ENCODE measurements at places on chromosomes 1 and 21.

GRCh38 chr1:206446688-206447421 is 23.4 kb upstream of the IKBKE start:
- DNase-seq, result no peak

DNA sequence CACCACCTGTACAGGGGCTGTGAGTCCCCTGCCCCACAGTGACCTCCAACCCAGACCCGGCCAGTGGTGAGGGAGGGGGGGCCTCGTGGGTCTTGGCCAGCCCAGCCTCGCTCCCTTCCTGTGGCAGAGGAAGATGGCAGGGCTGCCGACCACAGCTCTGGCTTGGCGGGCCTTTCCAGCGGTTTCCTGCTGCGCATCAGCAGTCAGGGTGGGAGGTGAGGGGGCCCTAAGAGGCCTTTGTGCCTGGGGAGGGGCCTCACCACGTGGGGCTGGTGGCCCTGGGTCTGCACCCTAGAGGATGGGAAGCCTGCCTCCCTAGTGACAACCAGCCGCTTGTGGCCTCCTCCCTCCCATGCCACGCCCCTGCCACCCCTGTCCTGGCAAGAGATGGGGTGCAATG is 72.6 kb upstream of the ARHGEF16 start:
- no peak for DNase-seq

DNA sequence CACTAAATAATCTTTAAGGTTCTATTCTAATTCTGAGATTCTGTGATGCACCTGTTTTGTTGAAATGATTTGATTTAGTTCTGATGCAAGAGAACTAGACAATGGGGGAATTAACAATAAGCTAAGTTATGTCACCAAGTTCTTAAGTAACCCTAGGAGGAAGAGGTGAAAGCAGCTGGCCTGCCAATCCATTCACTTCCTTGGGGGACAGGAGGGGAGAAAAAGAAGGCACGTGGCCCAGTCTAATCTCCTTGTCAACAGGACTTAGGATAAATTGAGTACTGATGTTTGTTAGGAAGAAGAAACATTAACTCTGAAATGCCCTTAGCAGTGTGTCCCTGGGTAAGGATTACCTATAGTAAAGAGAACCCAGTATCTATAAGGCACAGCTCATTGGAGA is 36.9 kb downstream of the TLCD4 start:
- DNase-seq, result no peak

DNA sequence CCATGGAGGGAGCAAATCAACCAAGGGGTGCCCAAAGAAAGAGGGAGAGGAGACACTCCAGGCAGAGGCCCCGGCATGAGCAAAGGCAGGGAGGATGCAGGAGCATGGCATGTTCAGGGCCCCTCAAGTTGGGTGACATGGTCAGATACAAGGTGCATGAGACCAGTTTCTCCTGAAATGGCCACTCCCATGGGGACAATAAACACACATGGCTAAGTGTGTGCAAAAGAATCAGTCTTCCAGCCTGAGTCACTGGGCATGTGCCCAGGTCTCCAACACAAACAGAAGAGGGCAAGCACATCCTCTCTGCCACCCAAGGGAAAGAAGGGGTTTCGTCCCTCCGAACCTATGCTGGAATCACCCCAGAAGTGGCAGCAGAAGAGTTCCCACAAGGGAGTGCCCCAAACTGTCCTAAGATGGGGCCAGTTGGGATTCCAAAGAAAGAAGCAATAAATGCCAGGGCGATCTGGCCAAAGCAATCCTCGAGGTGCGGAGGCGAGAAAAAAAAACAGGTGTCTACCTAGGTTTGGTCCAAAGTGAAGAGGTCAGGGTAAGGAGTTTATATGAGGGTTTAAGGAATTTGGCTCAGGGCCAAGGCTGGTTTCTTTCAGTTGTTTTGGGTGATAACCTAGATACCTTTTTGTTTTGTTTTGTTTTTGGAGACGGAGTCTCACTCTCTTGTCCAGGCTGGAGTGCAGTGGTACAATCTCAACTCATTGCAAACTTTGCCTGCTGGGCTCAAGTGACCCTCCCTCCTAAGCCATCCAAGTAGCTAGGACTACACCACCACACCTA is 13.2 kb downstream of the CASP9 start:
- no peak for DNase-seq

DNA sequence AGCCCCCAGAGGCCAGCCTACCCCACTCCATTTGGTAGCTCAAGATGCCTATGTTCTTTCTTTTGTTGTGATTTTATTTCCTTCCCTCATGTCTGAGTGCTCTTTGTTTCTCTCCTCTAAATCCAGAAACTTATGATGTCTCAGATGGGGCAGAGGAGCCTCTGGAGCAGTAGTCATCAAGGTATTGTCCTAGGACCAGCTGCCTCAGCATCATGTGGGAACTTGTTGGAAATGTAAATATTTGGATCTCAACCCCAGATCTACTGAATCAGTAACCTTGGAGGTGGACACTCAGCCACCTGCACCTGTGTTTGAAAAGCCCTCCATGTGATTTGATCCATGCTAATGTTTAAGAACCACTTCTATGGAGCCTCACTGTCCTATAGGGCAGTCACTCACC is 593.1 kb upstream of the PLXNA2 start:
- no peak for DNase-seq

GRCh38 chr1:56302878-56303277 is 276.5 kb downstream of the PLPP3 start:
- DNase-seq, result no peak

- DNase-seq, result no peak
These were observed 9.8 kb downstream of the COL8A2 start for GRCh38 chr1:36115200-36115669.

DNA sequence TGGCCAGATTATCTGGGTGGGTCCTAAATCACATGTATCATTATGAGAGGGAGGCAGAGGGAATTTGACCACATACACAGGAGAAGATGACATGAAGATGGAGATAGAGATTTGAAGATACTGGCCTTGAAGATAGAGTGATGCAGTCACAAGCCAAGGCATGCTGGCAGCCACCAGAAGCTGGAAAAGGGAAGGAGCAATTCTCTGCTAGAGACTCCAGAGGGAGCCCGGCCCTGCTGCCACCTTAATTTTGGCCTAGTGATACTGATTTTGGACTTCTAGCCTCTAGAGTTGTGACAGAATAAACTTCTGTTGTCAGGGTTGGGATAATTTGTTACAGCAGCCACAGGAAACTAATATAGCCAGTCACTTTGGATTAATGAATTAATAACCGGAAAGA is 2.2 kb upstream of the PRDM2 start:
- DNase-seq, result no peak

DNA sequence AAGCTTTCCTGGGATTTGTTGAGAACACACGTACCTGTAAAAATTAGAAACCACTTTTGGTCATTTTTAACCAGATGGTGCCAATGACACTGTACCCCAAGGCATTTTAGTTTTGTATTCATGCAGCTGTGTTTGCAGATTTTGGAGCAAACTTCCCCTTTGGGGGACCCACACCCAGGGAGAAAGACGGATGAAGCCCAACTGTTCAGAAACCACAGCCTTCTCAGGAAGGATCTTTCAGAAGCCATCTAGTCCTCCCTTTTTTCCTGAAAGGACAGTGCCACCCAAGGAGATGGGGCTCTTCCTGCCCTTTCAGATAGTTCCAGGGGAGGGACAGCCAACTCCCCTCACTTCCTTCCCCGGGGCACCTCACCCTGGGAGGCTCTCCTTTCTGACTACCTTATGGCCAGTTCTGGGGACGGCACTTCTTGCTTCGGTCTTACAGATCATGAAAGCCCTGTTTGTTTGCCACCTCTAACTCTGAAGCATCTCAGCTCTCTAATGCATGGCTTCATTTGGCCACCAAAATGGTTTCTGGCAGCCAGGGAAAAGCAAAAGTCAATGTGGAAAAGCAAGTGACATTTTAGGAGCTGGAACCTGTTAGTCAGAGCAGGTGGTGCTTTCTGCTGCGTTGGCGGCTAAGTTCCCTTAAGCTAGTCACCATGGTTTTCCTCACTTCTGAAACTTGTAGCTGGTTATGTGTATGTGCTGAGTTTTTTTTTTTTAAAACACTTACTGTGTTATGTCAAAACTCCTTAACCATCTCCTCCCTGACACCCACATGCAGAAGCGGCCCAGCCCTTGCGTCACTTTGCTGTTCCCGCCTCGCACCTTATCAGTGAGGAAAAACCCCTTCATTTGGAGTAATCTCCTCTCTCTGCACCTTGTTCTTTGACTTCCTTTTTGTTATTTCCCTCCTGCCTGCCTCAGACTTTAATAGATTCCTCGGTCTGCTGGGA is 10.1 kb downstream of the TMCC2 start:
- no peak for DNase-seq

DNA sequence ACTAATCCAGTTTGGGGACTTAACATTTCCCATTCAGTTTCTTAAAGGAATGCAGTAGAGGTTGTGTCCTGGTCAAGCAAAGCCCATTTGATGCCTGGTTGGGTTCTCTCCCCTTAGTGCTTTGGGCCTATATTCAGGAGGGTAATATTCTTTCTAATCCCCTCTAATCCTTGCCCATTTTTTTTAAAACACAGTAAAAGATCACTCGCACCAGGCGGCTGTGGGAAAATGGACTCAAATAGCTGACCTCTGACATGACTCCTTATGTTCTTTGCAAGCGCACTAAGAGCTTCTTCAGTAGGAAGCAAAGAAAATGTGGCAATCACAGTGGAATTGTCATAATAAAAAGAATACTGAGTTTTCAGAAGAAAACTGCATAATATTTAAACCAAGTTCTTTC is 49.9 kb downstream of the WNT2B start:
- no peak for DNase-seq

DNA sequence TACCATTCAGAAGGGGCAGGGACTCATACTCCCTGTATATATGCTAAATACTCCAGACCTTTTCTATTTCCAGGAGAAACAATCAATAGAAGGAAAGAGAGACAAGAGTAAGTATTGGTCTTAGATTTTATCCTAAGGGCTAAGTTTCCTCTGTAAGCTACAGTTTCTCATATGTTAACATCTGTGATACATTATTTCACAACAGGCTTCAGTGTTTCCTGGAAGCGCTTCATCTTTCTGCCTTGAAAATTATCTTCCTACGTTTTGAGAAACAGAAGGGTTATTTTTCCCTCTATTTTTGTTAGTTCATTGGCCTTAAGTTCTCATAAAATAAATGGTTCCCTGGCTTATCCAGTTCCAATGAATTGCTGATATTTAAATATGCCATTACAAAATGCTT is 15.6 kb downstream of the FMO1 start:
- DNase-seq, result no peak

All from GM12892 (cell line).